ENCODE measurements at places on chromosomes 7 and 10. TPM values are rescaled to one million over a fixed set of nuclear protein-coding genes. Genes with fewer than 3 reads are reported as not detected.

PRRT4 gene
- 0.24 TPM for total RNA-seq

HABP2 gene
- not detected for total RNA-seq

NPC1L1 gene
- total RNA-seq: not detected

PRLHR gene
- not detected for total RNA-seq

SLC25A40 gene
- total RNA-seq: 7.9 TPM

FAM241B gene
- total RNA-seq: 15.1 TPM

BTAF1 gene
- 55.8 TPM for total RNA-seq

MINPP1 gene
- 17.9 TPM for total RNA-seq

NXPH1 gene
- total RNA-seq: not detected

NRCAM gene
- 77.8 TPM for total RNA-seq

NKX1-2 gene
- total RNA-seq: 5.2 TPM

NEUROD6 gene
- not detected for total RNA-seq

C10orf90 gene
- total RNA-seq: not detected

OPN4 gene
- total RNA-seq: not detected

SLC18A3 gene
- not detected for total RNA-seq

IKZF1 gene
- total RNA-seq: not detected

BLNK gene
- total RNA-seq: 5.8 TPM

PUS7 gene
- 19.8 TPM for total RNA-seq

TAF6 gene
- total RNA-seq: 55.3 TPM

SUN3 gene
- total RNA-seq: 0.45 TPM

CALHM1 gene
- not detected for total RNA-seq

ACTR3C gene
- 1.1 TPM for total RNA-seq

SPDYE9 gene
- not detected for total RNA-seq

PRSS37 gene
- not detected for total RNA-seq

PTPN20 gene
- total RNA-seq: 8.5 TPM

VPS37D gene
- 3.7 TPM for total RNA-seq

LDB3 gene
- total RNA-seq: not detected

CALY gene
- 0.75 TPM for total RNA-seq

MEOX2 gene
- total RNA-seq: not detected

GIMAP6 gene
- total RNA-seq: not detected
